CD4-positive, CD25-positive, alpha-beta regulatory T cell (primary cell): ENCODE measurements at places on chromosomes 5 and 9. TPM values are rescaled to one million over a fixed set of nuclear protein-coding genes. Genes with fewer than 3 reads are reported as not detected.

Gene OTULINL
- 47.1 TPM for total RNA-seq

Gene GPR150
- total RNA-seq: 0.37 TPM

GRCh38 chr5:67971971-67972821, 243.4 kb upstream of the PIK3R1 start:
- no peak for DNase-seq

DNA sequence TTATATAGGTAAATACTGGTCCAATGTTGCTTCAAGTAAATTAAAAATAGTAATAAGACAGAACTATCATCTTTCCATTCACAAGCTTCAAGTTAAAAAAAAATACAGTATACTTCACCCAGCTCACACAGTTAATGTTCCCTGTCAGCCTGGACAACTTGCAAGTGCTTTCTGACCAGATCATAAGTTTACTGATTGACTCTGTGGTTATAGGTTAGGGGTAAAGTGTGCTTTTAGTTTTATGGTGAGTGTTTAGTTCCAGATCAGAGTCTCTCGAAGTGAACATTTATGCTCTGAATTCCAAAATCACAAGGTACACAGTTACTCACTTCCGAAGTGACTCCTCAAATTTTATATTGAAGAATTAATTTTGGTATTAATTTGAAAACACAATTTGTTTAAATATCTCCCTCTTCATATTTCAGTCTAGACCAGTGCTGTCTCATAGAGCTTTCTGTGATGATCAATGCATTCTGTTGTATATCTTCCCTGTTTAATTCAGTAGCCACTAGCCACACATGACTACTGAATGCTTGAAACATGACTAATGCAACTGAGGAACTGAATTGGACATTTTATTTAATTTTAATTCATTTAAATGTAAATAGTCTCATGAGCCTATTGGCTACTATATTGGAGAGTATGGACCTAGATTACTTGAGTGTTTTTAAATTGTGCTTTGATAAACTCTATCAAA, 90.7 kb downstream of the MEF2C start:
- no peak for DNase-seq

Gene OR1J4
- total RNA-seq: 1.8 TPM

DNA sequence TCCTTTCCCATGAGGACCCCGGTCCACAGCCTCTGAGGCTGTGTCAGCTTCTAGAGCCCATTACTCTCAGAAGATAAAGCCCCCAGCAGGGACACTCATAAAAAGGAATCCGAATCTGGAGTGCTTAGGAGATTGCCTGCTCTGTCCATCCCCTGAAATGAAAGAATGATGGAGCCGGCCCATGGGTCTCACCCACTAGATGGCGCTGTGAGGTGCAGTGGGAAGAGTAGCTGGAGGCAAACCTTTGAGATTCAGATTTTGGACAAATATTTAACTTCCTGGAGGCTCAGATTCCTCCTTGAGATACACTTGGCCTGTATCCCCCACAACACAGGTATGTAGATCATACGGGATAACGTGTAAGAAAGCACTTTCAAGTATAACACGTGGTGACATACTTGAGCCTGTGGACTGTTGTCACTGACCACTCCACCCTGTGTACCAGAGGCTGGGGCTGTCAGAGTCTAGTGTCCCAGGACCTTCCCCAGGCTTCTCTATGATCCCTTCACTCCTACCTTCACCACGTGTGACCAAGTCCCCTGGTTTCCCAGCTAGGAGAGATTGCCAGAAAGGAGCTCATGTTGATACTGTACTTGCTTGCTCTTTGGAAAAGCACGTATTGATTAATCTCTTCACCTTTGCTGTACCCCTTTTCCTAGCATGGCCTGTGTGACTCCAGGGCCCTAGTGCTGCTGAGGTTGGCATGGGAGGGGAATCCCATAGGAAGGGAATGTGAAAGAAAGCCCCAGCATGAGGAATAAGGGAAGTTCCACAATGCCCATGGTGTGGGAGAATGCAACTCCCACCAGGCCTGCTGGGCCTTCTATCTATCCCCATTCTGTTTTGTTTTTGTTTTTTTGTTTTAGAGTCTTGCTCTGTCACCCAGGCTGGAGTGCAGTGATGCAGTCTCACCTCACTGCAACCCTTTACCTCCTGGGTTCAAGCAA, 32.1 kb downstream of the TRMO start:
- DNase-seq: peak; percentile 51

- no peak for DNase-seq
Measured at GRCh38 chr5:116645627-116646026, 71.0 kb upstream of the SEMA6A start.

Gene PCSK5
- 2.0 TPM for total RNA-seq
